ENCODE measurements at places on chromosomes 6 and 20.
A peak's percentile ranks its signal among the peaks of the same experiment; 100 is the strongest.

- no peak for DNase-seq
Measured at GRCh38 chr6:118783931-118784550, 109.9 kb upstream of the ASF1A start.

GRCh38 chr6:125752773-125753172, 3.3 kb downstream of the HEY2 start:
- no peak for DNase-seq

DNA sequence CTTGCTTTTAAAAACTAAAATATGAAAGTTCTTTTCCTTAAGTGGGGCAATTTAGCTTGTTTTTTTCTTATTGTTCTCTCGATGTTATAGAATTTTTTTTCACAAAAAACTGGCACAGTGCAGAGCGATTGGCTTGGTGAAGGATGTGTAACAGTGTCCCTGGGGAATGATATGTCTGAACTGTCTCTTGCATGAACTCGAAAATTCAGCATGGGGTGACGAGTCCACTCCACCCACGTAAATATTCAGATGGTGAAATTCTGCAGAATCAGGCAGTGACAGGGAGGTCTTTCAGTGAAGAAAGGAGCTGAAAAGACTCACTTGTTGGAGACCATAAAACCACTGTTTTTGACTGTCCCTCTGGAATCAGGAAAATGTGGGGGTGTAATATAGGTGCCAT, 505.3 kb downstream of the MMUT start:
- no peak for DNase-seq

DNA sequence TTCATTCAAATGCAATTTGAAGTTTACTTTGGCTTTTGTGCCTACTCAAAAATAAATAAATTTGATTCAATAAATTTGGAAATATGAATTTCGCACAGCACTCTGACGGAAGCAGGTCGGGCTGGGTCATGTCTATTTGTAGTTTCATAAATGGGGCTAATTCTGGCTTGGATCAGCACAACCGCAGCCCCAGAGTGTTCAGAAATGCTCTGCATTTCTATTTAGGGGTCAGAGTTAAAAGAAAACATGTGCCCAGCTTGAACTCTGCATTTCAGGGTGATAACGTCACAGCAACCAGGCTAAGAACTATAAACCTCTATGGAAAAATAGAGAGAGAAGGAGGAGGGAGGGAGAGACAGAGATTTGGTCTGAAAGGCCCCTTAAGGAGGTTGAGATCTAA, 480.9 kb upstream of the NOX3 start:
- DNase-seq = no peak

DNA sequence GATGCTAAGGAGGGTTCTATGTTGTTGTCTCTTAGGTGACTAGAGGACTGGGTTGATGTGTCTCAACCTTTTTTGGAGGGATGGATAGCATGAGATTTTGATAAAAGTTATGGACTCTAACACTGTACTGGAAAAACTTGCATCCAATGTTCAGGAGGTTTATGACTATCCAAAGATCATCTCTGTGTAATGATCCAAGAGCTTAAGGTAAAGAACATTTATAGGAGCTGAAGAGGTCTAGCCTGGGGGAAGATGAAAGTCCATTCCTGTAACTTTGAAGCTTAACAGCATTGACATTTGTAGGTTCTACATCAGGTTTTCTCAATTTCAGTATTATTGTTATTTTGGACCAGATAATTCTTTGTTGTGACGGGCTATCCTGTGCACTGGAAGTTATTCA, 48.9 kb downstream of the ESF1 start:
- no peak for DNase-seq

DNA sequence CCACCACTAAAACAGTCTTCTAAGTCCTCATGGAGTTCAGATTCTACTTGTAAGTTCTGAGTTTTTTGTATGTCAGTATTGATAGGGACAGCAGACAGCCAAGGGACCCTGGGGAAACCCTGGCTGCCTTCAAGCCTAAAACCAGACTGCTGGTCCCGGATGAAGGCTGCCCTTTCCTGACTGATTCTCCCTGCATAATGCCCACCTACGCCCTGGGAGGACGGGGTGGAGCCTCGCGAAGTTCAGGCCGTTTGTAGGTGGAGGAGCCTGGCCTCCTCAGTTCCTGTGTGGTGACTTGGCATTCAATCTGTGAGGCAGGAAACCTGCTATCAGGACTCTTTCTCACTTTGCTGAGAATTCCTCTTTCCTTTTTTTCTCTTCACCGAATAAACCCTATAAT, 120.3 kb upstream of the LGSN start:
- DNase-seq = peak; percentile 65

- no peak for DNase-seq
Measured at GRCh38 chr20:57899554-57899953, 189.7 kb upstream of the PMEPA1 start.

DNA sequence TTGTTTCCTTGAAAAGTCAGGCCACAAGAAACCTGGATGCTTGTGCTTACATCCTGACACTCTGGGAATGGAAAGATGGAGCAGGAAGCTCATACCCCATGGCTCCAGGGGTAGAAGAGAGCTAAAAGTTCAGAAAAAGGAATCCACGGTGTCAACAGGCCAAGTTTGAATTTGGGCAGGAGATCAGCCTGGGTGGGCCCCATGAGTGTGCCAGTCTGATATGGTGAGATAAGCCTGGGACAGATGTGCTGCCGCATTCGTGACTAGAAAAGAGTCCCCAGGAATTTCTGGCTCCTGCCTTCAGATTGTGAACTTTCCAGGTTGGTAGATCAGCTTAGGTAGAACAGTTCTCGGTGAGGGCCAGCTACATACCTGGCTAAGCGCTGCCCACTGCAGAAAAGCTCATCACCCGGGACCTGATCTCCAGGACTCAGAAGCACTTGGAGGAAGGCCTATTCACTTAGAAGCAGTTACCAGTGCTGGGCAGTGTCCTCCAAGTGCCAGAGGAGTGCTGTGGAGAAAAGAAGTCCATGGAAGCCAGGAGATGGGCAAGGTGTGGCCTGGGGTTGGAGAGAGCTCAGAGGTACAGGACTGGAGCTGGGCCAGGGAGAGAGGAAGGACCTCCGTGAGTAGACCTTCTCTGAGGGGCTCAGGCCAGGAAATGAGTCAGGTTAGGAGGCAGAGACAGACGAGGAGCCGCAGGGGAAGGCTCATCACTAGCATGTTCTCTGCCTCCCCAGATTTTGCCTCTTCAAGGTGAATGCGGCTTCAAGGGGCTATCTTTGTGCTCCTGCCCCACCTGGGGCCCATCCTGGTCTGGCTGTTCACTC, at the start of gene TSPO2:
Gene TSPO2, plus strand, starts transcription at position 242 of the 830 bp plus-strand sequence. Its CDS starts 519 bp downstream, at position 761.
- no peak for DNase-seq

DNA sequence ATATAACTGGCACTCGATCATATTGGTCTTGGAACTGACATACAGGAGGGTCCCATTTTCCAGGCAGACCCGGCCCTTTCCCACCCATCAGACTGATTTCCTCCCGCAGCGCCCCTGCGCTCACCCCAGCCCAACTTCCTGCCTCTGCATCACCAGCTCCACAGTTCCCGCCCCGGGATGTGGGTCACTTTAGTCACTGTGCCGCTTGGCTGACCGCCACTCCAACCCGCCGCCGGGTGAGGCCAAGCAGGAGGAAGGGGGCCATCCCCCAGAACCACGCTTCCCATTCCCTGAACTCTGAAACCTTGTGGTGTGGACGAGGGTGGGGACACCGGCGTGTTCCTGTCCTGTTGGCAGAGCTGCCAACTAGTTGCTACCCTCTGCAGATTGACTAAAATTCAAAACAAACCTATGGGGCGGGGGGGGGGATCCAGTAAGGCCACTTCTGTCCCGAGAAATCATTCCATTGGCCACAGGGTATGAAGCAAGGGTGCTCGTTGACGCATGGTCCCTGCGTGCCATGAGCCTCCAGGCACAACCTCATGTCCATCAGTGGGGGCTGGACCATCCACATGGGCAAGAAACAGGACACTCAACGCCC, 12.3 kb downstream of the TGM2 start:
- DNase-seq = no peak

GRCh38 chr20:13552061-13552460, 86.7 kb downstream of the TASP1 start:
- DNase-seq = no peak

- DNase-seq = no peak
Measured at GRCh38 chr6:72832271-72832670, 210.4 kb downstream of the KCNQ5 start.

GRCh38 chr6:37121556-37121955, 48.4 kb upstream of the PIM1 start:
- DNase-seq = no peak

DNA sequence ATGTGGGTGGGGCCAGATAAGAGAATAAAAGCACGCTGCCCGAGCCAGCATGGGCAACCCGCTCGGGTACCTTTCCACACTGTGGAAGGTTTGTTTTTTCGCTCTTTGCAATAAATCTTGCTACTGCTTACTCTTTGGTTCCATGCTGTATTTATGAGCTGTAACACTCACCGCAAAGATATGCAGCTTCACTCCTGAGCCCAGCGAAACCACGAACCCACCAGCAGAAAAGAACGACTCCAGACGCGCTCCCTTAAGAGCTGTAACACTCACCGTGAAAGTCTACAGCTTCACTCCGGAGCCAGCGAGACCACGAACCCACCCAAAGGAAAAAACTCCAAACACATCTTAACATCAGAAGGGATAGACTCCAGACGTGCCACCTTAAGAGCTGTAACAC, 76.7 kb downstream of the TFAP2A start:
- DNase-seq = no peak

GRCh38 chr20:1734269-1734858, 76.8 kb upstream of the SIRPG start:
- DNase-seq = no peak

GRCh38 chr20:46512943-46513844, at the start of gene ZNF334:
Gene ZNF334 (minus strand): TSS chr20:46513559. CDS start chr20:46512102, 1,457 bp downstream.
- peak; percentile 96 for DNase-seq

GRCh38 chr20:8664778-8665177, 404.1 kb upstream of the PLCB4 start:
- peak; percentile 16 for DNase-seq

- no peak for DNase-seq
Measured at GRCh38 chr20:57663241-57663640, 43.0 kb upstream of the ZBP1 start.

- DNase-seq = peak; percentile 76
Measured at GRCh38 chr20:25300496-25301170, 52.7 kb downstream of the PYGB start.

DNA sequence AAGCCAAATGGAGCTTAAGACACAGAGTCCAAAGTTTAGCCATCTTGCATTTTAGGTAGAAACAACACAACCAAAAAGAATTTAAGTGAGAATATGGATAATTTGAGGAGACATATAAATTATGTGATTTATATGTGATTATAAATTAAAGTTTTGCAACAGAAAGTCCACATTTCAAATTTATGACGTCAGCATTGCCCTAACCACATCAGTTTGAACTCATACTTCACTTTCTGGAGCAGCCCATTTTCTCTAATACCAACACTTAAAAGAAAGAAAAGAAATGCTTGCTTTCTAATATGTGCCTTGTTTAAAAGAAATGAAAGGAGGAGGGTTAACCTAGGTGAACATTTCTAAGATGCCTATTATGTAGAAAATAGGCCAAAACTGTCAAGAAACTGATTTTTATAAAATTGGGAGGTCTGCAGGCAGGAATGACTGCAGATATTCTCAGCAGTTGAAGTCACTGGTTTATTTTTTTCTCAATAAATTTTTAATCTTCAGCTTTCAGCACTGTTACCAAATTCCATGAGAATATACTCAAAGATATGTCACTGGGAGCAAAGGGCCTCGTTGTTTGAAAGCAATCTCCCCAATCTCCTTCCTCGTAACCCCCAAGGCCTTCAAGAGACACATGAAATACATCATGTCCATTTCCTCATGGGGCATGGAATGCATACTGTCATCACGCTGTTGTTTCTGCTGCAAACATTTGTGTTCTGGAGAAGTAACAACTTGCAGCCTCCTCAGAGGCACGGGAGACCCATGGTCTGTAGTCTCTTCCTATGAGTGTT, 137.8 kb downstream of the SOD2 start:
- no peak for DNase-seq

- DNase-seq = no peak
Measured at GRCh38 chr6:15927531-15928225, 201.2 kb upstream of the MYLIP start.

DNA sequence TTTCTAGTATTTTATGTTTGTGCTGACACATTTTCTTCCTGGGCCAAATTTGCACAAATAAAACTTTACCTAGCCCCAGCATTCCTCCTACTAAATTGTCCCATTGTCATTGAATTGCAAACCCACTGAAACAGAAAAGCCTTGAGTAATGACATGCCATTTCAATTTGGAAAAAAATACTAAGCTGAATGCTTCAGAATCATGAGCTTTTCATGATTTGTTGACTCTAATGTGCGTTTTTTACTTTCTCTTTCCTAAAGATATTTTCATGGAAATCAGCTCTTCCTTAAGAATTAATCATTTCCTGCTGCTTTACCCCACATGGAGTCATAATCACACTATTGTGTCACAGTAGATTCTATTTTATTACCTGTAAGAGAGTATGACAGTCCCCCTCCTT, 47.4 kb downstream of the TRDN start:
- DNase-seq = no peak

- DNase-seq = no peak
Measured at GRCh38 chr6:157867981-157868380, 44.9 kb downstream of the SNX9 start.

DNA sequence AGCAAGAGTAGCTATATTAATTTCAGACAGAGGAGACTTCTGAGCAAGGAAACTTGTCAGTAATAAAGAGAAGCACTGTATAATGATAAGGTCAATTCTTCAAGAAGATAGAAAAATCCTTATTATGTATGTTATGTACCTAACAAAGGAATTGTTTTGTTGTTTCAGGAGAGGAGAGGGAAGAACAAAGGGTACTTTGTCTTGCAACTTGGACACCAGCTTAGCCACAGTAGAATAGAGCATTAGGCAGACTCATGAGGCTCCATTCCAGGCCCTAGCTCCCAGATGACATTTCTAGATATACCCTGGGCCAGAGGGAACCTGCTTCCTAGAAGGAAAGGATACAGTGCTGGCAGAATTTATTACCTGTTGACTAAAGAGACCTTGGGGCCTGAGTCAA, 6.5 kb upstream of the NUS1 start:
- DNase-seq = no peak

- no peak for DNase-seq
Measured at GRCh38 chr6:29509239-29509638, 21.5 kb upstream of the MAS1L start.

GRCh38 chr20:36848078-36848660, 27.8 kb upstream of the TLDC2 start:
- no peak for DNase-seq

- peak; percentile 59 for DNase-seq
Measured at GRCh38 chr6:165662749-165663376, at the start of gene PDE10A. Gene PDE10A (minus strand): TSS chr6:165663241. CDS start chr6:165662811, 430 bp downstream.

DNA sequence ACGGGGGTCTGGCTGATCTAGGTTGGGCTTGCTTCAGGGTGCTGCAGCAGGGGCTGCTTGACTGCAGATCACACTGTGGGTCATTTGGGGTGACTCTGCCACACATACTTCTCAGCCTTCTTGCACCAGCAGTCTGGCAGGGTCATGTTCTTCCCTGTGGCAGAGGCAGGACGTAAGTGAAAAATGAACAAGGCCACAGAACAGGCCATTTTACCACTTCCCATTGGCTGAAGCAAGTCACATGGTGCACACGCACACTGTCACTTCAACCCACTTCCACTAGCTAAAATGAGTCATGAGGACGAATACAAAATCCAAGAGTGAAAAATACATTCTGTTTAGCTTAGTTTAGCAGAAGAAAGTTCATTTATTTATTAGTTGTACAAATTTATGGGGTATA, 168.6 kb upstream of the GGTLC1 start:
- DNase-seq = no peak

Measured in NCI-H146 (cell line).